ENCODE measurements at places on chromosomes 5 and 9.

- DNase-seq = no peak
Observed at GRCh38 chr5:138696501-138696900, 56.7 kb upstream of the CTNNA1 start.

DNA sequence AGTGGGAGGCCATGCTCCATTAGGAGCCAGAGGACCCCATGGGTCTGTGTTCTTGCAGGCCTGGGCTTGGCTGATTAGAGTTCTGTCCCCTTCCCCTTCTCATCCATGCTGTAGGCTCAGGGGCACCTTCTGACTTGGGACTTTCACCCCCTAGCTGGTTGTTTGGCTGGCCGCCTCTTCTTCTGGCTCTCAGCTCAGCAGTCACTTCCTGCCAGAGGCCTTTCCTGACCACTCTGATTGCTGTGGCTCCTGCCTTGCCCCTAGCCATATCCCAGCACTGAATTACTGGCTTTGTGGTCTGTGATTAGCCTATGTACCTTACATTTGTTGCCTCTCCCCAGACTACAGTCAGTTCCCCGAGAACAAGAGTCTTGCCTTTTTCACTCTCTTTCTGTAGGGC, 14.6 kb downstream of the ENTREP1 start:
- DNase-seq = no peak

DNA sequence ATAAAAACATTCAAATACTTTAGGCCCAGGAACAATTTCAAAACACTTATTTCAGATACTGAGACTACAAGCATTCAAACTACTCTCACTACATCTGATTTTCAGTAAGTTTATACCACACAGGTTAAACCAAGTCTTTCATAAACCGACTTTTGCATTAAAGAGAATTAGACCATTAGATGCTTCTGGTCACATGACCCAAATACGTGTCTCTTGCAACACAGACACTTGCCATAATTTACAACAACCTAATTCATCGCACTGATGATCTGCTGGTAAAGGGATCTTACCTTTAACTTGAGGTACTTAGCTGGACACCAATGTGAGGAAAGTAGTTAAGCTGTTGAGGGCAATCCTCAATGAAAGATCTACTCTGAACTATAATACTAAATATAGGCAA, 3.2 kb downstream of the HNRNPH1 start:
- DNase-seq = no peak

DNA sequence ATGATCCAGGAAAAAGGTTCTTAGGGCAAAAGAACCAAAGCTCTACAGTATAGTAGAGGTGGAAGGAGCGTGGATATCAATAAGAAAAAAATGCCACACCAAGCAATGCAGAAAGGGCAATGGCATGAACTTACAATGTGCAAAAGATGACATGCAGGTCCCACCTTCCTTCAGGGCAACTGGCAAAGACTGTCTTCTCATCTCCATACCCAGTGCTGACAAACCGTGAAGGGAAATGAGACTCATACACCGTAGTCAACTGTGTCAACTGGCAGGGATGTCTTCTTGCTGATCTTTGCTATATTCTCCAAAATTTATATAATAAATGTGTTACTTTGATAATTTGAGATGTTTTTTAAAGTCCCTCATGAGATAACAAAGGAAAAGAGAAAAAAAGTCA, 36.0 kb downstream of the MED27 start:
- no peak for DNase-seq

DNA sequence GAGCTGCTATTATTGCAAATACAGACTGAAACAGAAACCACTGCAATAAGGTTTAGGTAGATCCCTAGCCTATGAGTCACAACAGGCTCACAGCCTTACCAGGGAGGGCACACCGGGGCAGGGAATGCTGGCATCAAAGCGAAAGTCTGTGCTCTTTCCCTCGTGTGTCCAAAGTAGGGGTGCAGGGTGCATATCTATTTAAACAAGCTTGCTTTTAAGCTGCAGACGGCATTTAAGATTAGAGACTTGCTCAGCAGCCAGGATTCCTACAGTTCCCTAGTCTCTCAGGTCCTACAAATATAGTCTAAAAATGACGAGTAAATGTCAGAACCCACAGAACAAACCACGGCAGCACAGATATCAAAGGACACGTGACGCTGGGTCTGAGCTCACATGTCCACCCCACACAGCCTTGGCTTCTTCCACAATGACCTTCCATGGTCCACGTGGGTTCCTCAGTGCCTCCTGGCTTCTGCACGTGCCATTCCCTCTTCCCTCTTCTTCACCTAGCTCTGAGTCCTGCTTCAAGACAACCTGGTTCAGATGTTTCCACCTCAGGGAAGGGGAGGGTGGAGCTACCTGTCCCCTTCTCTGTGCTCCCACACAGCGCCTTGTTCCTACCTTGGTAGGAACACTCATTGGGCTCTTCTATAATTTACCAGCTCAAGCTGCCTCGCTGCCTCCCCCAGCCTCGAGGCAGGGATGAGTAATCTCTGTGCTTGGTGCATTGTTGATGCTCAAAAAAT, 193.2 kb downstream of the MAPKAP1 start:
- DNase-seq = no peak

GRCh38 chr9:114988962-114989599, 58.7 kb upstream of the TNFSF8 start:
- DNase-seq = peak; percentile 13

- DNase-seq = no peak
Observed at GRCh38 chr9:92341578-92341977, 15.8 kb downstream of the CENPP start.

Measured in activated CD4-positive, alpha-beta T cell treated with anti-CD3 and anti-CD28 coated beads for 4 hours (primary cell).